Adipocyte (in vitro differentiated cells): ENCODE measurements at places on chromosomes 11 and 22.

- DNase-seq, result no peak
Observed at GRCh38 chr11:103488031-103488461, 378.8 kb downstream of the DYNC2H1 start.

DNA sequence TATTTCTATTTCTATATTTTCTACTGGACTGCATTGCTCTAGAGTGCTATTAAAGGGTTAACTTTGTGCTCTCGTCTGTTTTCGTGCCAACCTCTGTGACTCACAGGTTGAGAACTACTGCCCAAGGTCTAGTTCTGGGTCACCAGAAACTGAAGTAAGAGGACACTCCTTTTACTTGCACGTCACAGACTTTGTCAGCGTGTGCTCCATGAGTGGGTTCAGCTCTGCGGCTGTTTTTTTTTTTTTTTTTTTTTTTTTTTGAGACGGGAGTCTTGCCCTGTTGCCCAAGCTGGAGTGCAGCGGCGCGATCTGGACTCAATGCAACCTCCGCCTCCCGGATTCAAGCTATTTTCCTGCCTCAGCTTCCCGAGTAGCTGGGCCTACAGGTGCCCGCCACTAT, 49.8 kb downstream of the CLMP start:
- DNase-seq, result peak; percentile 78

DNA sequence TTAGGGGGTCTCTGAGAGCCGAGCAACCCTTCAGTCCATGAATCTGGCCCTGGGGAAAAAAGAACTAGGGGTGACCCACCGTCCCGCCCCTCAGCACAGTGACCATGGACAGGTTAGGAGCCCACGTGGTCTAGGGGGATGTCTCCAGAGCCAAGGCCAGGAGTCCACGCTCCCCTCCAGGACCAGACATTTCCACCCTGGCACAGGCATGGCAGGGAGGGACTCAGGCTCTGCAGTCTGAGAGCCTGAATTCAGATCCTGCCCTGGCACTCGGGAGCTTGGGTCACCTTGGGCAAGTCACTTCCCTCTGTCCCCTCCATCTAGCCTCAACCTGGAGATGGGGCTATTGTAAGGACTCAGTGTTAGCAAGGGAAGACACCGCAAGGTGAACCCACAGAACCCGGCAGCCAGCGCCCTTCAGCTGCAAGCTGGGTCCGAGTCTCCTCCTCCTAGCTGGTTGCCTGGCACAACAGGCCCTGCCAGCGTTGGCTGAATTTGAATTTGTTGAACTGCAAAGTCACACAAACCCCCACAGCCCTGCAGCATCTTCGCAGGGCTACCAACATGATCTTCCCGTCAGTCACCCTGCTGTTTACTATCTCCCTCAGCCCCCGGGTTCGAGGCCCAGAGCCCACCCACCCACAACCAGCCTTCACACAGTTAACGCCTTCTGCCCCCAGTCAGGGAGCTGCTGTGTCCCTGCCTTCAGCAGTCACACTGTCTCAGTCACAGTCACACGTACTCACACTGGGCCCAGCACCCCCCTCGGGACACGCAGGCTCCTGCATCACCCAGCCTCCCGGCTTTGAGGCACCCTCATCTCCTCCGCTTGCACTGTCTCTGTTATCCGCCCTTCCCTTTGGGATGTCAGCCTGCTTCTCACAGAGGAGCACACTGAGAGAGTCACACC, 603 bp upstream of the PDGFB start:
- DNase-seq, result no peak

- peak; percentile 98 for DNase-seq
Observed at GRCh38 chr11:46290598-46291309, 13.3 kb downstream of the CREB3L1 start.

DNA sequence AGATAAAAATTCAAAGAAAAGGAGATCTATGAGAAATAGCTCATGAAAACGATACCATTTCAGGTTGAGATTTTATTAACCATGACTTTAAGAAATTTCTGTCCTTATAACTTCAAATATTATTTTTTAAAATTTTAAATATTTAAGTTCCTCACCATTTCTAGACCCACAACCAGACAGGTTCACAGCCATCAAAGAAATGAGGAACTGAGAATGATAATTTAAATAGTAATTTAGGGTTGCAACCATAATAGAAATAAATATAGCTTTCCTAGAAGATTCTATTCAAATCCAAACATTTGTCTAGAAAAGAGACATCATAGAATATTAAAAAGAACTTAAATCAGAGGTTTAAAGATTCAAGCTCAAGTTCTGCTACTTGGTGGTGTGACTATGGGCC, 5.9 kb upstream of the VWA5A start:
- DNase-seq, result no peak

- DNase-seq, result no peak
Observed at GRCh38 chr11:118838905-118839553, 44.7 kb upstream of the CXCR5 start.

- no peak for DNase-seq
Observed at GRCh38 chr11:78465169-78465942, 47.7 kb upstream of the GAB2 start.

GRCh38 chr11:66869567-66869870, 12.7 kb downstream of the LRFN4 start:
- no peak for DNase-seq

DNA sequence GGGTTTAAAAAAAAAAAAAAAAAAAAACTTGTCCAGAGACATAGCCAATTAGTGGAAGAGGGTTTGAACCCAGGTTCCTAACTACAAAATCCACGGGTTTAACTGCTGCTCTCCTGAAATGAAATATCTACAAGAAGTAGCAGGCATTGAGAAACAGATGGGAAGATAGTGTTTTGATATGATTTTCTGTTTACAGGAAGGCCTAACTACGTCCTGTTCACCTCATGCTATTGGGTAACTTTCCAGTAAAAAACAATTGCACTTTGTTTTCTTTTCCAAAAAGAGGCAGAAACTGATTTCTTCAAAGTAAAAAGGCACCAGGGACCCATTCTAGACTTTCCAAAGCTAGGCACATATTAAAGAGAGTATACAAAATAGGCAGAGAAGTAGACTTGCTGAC, 5.9 kb upstream of the C11orf91 start:
- DNase-seq, result peak; percentile 44

DNA sequence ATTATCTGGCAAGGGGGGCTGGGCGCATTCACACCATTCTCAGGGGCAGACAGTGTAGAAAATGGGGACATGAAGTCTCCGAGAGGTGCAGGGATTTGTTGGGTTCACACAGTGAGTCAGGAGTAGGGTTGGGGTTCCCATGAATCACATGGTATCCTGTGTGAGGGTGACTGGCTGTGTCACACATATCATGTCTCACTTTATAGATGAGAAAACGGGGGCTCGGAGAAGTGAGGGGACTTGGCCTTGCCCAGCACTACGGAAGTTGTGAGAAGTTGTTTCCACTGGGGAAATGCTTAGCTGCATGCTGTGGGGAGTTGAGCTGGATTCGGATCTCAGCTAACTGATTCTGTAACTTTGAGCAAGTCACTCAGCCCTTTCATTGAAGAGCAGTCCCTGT, 4.2 kb downstream of the GAL3ST3 start:
- no peak for DNase-seq

GRCh38 chr11:126515501-126515900, 160.0 kb downstream of the ST3GAL4 start:
- DNase-seq, result no peak

GRCh38 chr11:123054301-123055065, 7.5 kb downstream of the HSPA8 start:
- peak; percentile 92 for DNase-seq

GRCh38 chr22:49517667-49518185, 309.9 kb downstream of the BRD1 start:
- no peak for DNase-seq

- DNase-seq, result peak; percentile 56
Observed at GRCh38 chr22:22848364-22848866, 39.2 kb upstream of the IGLL5 start.

- DNase-seq, result peak; percentile 41
Observed at GRCh38 chr11:70201882-70202861, 924 bp upstream of the FADD start.

- DNase-seq, result peak; percentile 36
Observed at GRCh38 chr22:46857142-46857884, 94.9 kb downstream of the TBC1D22A start.

GRCh38 chr22:38139901-38140300, 29.4 kb upstream of the BAIAP2L2 start:
- no peak for DNase-seq

DNA sequence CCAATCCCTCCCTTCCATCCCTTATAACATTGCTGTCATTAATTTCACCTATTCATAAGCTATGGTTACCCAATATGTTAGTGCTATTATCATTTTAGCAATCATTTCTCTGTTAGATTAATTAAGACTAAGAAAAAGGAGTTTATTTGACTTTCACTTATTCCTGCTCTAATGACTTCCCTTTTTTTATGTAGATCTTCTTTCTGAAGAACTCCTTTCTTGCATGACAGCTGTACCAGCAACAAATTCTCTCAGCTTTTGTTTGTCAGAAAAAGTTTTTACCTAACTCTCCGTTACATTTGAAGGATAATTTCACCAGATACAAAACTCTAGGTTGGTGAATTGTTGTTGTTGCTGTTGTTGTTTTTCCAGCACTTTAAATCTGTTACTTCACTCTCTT, 28.6 kb upstream of the OR8B8 start:
- DNase-seq, result no peak

- DNase-seq, result peak; percentile 69
Observed at GRCh38 chr11:45158210-45158731, 11.8 kb downstream of the PRDM11 start.

DNA sequence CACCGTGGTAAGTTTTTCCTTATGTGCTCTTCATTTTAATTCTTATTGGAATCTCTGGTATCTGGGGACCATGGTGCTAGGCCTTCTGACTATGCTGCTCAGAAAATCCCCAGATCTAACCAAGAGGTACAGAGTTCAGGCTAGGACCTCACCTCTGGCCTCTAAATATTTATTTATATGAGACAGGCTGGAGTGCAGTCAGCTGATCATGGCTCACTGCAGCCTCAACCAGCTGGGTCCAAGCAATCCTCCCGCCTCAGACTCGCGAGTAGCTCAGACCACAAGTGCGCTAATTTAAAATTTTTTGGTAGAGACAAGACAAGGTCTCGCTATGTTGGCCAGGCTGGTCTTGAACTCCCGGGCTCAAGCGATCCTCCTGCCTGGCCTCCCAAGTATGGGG, 38.4 kb downstream of the PKNOX2 start:
- no peak for DNase-seq

GRCh38 chr22:50058906-50059880, 1.1 kb upstream of the TTLL8 start:
- DNase-seq, result peak; percentile 58

- DNase-seq, result peak; percentile 93
Observed at GRCh38 chr11:63023841-63024648, 8.4 kb upstream of the SLC22A8 start.

- peak; percentile 72 for DNase-seq
Observed at GRCh38 chr11:12087075-12088004, 23.1 kb upstream of the MICAL2 start.

DNA sequence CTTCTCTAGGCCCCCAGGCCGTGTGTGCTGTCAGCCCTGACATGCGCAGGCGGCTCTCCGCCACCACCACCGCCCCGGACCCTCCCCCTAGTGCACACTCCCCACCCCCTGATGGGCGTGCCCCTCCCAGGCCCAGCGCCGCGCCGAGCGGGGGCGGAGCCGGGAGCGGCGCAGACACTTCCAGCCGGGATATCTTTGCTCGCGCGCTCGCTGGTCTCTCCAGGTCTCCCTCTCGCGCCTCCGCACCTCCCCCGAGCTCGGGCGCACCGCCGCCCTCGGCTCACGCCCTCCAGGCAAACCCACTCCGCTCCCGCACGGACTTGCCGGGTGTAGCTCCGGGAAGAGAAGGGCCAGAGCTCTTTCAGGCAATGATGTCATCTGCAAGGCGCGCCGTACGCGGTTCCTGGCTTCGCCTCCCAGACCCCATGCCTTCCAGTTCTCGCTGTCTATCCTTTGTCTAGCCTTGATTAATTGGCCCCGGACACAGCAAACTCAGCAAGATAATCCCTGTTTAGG, at the start of gene SCN3B:
SCN3B (minus strand) TSS at position 59 of the 516 bp plus-strand sequence. CDS start 823 bp downstream, outside the sequence.
- DNase-seq, result peak; percentile 61

DNA sequence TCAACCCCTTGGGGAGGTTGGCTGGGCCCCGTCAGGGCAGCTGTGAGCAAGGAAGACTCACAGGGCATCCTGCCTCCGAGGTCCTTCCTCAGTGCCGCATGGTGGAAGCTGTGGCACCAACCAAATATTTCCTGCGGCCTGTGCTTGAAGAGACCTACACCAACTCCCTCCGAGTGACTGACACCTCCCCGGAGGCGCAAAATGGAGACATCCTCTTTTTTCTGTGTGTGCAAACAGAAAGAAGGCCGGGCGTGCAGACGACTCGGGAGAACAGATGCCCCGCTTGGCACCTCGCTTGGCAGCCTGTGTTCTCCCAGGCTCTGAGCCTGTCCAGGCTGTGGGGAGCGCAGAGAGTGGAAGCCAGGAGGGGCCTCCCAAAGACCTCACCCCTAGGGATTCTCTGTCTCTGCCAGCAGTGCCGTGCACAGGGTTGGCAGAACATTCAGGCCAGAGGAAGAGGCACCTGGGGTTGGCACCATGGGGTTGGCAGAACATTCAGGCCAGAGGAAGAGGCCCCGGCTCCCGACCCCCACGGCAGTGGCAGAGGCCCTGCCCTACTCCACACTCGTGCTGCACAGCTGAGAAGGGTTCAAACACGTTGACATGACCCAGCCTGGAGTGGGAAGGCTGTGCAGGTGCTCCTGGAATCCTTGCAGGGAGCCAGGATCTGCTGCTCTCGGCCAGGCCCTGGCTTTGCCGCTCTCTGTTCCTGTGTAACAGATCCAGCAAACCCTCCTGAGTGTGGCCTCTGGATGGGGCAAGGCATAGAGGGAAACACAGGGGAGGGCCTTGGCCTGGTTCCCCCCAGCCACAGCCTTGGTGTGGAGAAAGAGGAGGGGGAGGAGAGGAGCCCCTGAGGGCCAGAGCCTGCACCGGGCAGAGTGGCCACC, 805.5 kb downstream of the BRD1 start:
- no peak for DNase-seq

- DNase-seq, result no peak
Observed at GRCh38 chr11:1232021-1232882, 9.4 kb downstream of the MUC5B start.

DNA sequence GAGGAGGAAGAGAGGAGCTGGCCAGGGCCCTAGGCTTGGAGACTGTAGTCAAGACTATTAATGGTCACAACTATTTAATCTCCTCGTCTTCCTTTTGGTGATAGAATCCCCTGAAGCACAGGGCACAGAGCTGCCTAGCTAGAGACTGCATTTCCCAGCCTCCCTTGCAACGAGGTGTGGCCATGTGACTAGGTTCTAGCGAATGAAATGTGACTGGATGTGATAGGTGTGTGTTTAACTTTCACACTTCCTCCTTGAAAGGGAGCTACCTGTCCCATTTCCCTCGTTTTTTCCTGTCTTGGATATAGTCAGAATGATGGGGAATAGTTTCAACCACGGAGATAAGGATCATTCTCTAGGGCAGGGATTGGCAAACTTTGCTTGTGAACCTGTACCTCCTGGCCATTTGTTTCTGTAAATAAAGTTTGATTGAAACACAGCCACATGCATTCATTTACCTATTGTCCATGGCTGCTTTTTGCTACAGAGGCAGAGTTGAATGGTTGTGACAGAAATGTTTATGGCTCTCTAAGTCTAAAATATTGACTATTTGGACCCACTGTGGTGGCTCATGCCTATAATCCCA, 313.5 kb downstream of the MIAT start:
- DNase-seq, result no peak
